ENCODE measurements at places on chromosomes 7 and 10. TPM values are rescaled to one million over a fixed set of nuclear protein-coding genes. Genes with fewer than 3 reads are reported as not detected.

The MAGI2 gene
- not detected for total RNA-seq

The ZFYVE27 gene
- total RNA-seq, result 86.9 TPM

The IDI2 gene
- not detected for total RNA-seq

The SEMA3C gene
- total RNA-seq, result 1.2 TPM

The CYP3A4 gene
- total RNA-seq, result not detected

The LRGUK gene
- 0.47 TPM for total RNA-seq

The PON1 gene
- not detected for total RNA-seq

The CLRN3 gene
- not detected for total RNA-seq

DNA sequence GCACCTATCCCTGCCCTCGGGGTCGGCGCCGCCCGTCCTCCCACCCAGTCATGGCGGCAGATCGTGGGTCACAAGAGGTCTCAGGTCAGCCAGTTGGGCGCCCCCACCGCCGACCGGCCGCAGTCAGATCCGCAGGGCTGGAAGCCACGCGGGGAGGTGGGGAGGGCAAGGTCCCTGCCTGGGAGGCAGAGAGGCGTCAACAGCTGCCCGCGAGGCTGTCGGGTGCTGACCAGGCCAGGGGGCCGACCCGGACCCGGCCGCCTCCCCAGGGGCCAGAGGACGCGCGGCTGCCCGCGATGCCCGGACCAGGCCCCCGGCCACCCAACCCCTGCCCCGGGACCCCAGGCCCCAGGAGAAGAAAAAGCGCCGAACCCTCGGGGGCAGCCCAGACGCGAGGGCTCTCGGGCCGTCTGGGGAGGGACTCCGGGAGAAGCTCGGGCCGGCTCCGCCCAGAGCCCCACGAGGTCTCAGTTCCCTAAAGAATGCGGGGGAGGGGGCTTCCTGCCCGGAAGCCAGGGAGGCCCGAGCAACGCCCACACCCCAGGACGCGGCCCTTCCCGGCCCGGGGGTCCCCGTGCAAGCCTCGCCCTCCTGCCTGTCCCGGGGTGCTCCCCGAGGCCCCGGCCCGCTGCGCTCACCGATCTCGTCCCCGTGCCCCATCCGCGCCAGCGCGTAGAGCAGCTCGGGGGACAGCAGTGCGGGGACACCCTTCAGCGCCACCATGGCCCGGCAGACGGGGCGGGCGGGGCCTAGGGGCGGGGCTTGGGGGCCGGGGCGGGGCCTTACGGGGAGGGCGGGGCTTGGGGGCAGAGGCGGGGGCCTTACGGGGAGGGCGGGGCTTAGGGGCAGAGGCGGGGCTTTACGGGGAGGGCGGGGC, at the start of gene FUOM:
TSS of gene FUOM (minus strand) at position 735 of the 877 bp plus-strand sequence. CDS start at position 723, 12 bp downstream.
- peak within 1 kb of the TSS; percentile 51 for H3K27ac ChIP-seq
- DNase-seq, result peak; percentile 68
- H3K36me3 ChIP-seq, result no peaks in the 10 kb centered on the region

DNA sequence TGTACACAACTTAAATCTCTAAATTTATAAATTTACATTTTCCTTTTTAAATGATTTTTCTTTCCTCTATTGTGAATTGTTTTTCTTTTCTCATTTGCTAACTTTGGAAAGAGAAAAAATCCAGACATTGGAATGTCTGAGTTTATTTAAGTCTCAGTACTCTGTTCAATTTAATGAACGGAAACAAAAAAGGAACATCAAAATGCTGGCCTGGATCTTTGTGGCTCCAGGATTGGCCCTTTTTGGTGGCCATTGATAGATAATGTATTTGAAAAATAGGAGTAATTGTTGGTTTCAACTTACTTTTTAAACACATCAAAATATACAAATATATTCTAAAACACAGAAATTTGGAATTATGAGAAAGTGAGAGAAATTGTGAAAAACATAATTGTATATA, 336.0 kb downstream of the SUGCT start:
- no peak for DNase-seq
- no peaks in the 10 kb centered on the region for H3K27me3 ChIP-seq

GRCh38 chr10:10798102-10798863, 219.4 kb upstream of the CELF2 start:
- H3K27ac ChIP-seq, result no peak overlapping the region
- no peak for DNase-seq
- peaks cover 2% of the 10 kb centered on the region for H3K27me3 ChIP-seq
- no peaks in the 10 kb centered on the region for H3K4me1 ChIP-seq

DNA sequence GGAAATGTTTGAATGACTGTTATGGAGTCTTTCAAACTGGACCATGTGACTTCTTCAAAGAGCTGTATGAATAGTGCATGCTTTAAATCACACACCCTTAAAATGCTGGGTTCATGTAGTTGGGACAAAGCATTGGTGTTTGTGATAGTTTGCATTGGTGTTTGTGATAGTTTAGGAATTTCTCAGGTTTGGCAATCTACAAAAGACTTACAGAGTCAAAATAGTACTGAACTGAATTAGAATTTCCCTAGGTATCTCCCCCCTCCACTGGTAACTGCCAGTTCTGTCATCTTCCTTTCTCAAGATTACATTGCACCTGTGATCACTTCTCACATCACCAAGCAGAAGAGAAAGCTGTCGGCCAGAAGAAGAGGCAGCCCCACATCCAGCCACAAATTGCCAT, 261.1 kb downstream of the GATA3 start:
- peaks cover 4% of the 10 kb centered on the region for H3K4me1 ChIP-seq
- no peak overlapping the region for H3K27ac ChIP-seq
- no peaks in the 10 kb centered on the region for H3K27me3 ChIP-seq
- H3K36me3 ChIP-seq, result no peaks in the 10 kb centered on the region
- H3K4me3 ChIP-seq, result no peak overlapping the region

DNA sequence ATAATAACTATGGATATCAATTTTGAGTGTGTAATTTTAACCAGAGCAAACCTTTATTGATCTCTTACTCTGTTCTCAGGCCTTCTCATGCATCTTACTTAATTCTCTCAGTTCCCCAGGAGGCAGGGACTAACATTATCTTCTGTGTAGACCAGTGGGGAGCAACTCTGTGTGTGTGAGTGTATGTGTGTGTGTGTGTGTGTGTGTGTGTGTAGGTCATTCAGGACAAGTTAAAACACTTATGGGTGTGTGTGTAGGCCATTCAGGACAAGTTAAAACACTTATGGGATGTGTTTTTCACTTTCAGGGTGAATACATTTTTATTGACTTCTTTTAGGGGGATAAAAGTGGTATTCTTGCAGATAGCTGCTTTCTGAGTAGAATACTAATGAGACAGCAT, 145.0 kb downstream of the ADAM12 start:
- no peaks in the 10 kb centered on the region for H3K4me1 ChIP-seq
- H3K27ac ChIP-seq, result no peak overlapping the region
- no peak overlapping the region for H3K4me3 ChIP-seq
- no peaks in the 10 kb centered on the region for H3K36me3 ChIP-seq
- H3K27me3 ChIP-seq, result no peaks in the 10 kb centered on the region
- no peak for DNase-seq

DNA sequence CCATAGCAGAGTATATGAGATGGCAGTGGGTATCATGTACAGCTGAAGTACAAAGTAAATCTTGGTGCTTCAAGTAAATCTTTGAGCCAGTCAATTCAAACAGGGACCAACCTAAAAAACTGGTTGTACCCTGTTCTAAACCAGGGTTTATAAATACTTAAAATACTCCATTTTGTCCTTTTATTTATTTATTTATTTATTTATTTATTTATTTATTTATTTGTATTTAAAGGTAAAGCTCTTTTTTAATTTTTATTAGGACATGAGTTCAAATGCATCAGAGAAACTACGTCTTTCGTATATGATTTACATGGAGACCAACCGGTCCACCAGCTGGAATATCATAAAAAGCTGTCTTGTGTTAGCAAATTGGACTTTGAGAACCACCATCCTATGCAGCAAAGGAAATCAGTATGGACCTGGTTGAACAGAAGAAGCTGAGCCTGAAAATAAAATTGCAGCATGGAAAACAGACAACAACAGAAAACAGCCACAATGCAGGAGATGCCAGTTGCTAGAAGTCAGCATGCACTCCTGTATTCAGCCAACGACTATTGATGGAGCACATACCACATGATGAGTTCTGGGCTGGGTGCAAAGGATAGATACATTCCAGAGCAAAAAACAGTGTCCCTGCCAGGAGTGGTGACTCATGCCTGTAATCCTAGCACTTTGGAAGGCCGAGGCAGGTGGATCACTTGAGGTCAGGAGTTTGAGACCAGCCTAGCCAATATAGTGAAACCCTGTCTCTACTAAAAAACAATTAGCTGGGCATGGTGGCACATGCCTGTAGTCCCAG, 60.0 kb downstream of the PLXNA4 start:
- no peaks in the 10 kb centered on the region for H3K36me3 ChIP-seq
- H3K4me1 ChIP-seq, result no peaks in the 10 kb centered on the region
- no peak for DNase-seq
- no peak overlapping the region for H3K27ac ChIP-seq
- H3K27me3 ChIP-seq, result peaks cover 2% of the 10 kb centered on the region

GRCh38 chr10:97644936-97645335, 4.5 kb downstream of the PI4K2A start:
- H3K27me3 ChIP-seq, result no peaks in the 10 kb centered on the region
- H3K36me3 ChIP-seq, result peaks cover 8% of the 10 kb centered on the region
- no peak for DNase-seq
- no peak overlapping the region for H3K4me3 ChIP-seq

DNA sequence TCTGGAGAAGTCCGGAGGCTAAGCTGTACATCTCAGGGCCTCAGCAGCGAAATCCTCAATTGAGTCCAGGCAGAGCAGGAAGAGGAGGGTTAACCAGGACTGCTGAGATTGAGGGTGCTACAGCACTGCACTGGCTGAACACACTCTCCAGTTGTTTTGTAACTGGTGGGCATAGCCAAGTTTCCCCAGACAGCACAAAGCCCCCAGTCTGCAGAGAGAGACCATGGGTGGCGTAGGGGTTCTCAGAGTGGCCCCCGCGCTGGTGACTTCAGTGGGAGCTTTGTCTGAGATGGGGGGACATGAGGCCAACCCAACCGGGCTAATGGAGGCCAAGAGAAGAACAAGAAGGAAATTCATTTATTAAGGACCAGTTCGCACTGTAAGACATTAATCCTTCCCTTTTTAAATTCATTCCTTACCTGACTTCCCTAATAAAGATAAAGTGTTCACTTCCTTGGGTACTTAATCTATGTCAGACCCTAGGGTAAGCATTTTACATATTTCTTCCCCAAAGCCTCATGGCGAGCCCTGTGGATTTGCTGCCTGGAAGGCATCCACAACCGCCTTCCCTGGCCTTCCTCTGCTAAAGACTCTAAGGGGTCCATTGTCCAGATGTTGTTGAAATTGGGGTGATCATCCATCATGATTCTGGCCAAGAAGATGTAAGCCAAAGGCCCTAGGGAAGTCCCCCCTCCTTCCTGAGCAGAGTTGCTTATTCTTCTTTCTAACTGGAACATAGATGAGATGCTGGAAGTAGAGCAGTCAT, 121.4 kb upstream of the CHST15 start:
- H3K36me3 ChIP-seq, result no peaks in the 10 kb centered on the region
- DNase-seq, result no peak
- no peak overlapping the region for H3K4me3 ChIP-seq
- H3K27ac ChIP-seq, result no peak overlapping the region
- no peaks in the 10 kb centered on the region for H3K4me1 ChIP-seq
- no peaks in the 10 kb centered on the region for H3K27me3 ChIP-seq

- H3K36me3 ChIP-seq, result peaks cover 40% of the 10 kb centered on the region
- peak overlapping the region; percentile 82 for H3K4me3 ChIP-seq
- H3K27ac ChIP-seq, result peak overlapping the region; percentile 96
- peaks cover 89% of the 10 kb centered on the region for H3K4me1 ChIP-seq
- DNase-seq, result no peak
These were observed 221.3 kb upstream of the FRMD4A start for GRCh38 chr10:14552015-14552414.

GRCh38 chr7:74289659-74290552, 699 bp downstream of the CLIP2 start:
- no peak overlapping the region for H3K27ac ChIP-seq
- no peaks in the 10 kb centered on the region for H3K36me3 ChIP-seq
- H3K4me1 ChIP-seq, result peaks cover 19% of the 10 kb centered on the region
- no peaks in the 10 kb centered on the region for H3K27me3 ChIP-seq

GRCh38 chr7:148335790-148336189, 254.8 kb upstream of the C7orf33 start:
- H3K27ac ChIP-seq, result no peak overlapping the region
- no peak overlapping the region for H3K4me3 ChIP-seq
- DNase-seq, result no peak
- no peaks in the 10 kb centered on the region for H3K36me3 ChIP-seq

DNA sequence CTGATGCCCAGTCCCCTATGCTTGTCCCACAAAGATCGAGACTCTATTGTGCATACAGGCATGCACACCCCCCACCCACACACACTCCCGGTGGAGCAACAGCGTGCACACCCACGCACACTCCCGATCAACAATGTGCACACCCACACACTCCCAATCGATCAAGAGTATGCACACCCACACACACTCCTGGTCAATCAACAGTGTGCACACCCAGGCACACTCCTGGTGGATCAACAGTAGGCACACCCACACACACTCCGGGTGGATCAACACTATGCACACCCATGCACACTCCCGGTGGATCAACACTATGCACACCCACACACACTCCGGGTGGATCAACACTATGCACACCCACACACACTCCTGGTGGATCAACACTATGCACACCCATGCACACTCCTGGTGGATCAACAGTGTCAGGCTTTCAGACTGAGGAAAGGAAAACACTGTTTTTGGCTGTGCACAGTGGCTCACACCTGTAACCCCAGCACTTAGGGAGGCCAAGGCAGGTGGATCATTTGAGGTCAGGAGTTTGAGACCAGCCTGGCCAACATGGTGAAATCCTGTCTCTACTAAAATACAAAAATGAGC, 118.8 kb downstream of the PTPRN2 start:
- no peak for DNase-seq
- no peak overlapping the region for H3K4me3 ChIP-seq
- peaks cover 2% of the 10 kb centered on the region for H3K27me3 ChIP-seq
- H3K27ac ChIP-seq, result no peak overlapping the region

- H3K36me3 ChIP-seq, result no peaks in the 10 kb centered on the region
- peaks cover 6% of the 10 kb centered on the region for H3K4me1 ChIP-seq
- no peak overlapping the region for H3K27ac ChIP-seq
- DNase-seq, result no peak
These were observed 244.5 kb upstream of the PITRM1 start for GRCh38 chr10:3417096-3417495.

DNA sequence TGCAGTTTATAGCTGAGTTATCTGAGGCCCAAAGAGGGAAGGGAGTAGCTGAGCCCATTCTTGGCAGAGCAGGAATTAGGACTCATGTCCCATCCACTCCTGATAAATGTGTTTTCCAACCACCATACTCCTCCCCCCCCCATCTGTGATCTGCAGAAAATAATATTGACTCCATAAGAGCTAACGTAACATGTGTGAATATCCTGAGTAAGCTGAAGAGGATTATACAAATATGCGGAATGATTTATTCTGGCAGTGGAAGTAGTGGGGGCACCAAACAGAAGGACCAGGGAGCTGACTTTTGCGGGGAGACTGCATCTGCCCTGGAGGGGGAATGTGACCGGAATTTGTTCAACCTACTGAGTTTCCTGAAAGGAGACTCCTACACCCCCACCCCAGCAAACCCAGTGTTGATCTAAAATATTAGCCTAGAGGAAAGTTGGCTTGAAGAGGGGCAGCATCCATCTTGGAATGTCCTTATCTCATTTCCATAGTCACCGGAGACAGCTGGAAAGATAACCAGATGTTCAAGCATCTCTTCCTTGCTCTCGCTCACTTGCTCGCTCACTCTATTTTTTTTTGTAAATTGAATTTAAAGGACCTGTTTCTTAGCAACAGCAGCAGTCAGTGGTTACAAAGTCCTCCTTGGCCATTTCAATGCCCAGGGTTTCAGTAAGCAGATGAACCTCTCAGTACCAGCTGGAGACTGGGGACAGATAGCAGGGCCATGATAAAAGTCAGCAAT, 114.7 kb downstream of the RPS24 start:
- no peaks in the 10 kb centered on the region for H3K27me3 ChIP-seq
- no peaks in the 10 kb centered on the region for H3K36me3 ChIP-seq
- DNase-seq, result no peak
- no peaks in the 10 kb centered on the region for H3K4me1 ChIP-seq
- no peak overlapping the region for H3K4me3 ChIP-seq
